ENCODE measurements at places on chromosomes 13 and 19.

- DNase-seq, result no peak
Measured at GRCh38 chr19:11921852-11922495, 2.9 kb upstream of the ZNF700 start.

- peak; percentile 79 for DNase-seq
Measured at GRCh38 chr13:36432106-36432544, at the start of gene CCNA1. CCNA1 (plus strand) TSS chr13:36432495; CDS start chr13:36433057, 562 bp downstream.

- no peak for DNase-seq
Measured at GRCh38 chr19:33781996-33782395, 14.7 kb upstream of the KCTD15 start.

DNA sequence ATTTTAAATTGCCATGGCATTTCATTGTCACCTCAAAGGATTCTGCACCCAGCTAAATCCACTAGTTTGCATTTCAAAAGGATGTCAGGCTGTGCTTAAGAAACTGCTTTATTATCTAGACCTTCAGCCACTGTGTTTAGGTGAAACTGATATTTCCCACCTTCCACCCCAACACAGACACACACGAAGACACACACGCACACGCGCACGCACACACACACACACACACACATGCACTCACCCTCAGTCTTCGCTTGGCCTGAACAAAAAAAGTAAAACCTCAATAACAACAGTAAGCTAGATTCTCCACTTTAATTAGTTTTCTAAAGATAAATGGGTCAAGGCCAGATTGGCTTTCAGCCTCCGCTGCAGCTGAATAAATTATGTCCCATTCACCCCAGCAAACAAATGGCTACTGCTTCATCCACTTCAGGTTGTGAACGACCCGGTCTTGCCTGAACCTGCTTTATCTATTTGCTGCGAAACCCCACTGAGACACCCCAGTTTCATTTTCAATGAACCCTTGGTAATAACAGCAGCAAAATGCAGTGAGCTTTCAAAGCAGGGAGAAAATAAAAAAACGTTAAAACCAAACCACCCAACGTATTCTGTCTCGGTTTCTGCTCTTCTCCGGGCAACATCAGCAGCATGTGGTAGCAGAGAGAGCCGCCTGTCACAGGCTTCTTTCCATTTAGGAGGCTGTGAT is 166.8 kb downstream of the DCT start:
- peak; percentile 77 for DNase-seq

DNA sequence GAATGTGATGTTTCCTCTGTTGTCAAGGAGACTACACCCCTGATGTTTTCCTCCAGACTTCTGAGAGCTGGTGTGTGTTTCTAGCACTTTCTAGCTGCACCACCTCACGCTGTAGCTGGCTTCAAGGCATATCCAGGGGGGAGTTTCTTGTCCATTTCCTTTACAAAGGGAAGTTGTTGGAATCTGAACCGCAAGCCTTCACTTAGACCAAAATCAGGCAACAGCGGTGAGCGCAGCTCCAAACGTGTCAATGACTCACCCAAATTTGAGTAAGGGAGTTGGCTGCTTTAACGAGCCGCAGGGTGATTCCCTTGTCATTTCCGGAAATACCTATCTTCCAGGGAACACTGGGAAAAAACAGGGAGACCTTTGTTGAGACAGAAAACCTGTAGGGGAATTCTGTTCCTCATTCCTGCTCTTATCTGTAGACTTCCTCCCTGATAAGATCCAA is 2.5 kb downstream of the LDLR start:
- DNase-seq, result no peak

DNA sequence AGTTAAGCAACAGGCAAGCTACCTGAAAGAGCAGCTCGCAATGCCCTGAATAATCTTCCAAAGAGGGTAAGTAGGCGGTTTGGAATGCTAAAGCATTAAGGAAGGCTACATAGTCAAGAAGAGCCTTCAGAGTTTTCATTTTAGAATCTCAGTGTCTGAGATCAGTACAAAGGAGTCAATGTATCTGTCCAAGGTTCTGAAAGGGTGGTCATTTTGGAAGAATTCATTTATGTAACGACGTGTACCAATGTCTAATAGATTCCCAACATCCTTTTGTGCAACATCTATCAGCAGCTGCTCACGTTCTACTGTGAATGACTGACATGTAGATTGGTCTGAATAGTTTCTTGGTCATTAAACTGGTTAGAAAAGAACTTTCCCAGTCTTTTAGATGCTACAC is 15.2 kb downstream of the ZNF665 start:
- no peak for DNase-seq

- DNase-seq, result no peak
Measured at GRCh38 chr19:48480183-48480557, 11.0 kb downstream of the CYTH2 start.
